CD4-positive, alpha-beta T cell treated with Interleukin-6 at 100 ng/mL for 8 hours (primary cell): ENCODE measurements at places on chromosomes 2 and 18.

GRCh38 chr2:9422321-9423099, 818 bp downstream of the ITGB1BP1 start:
- DNase-seq, result peak; percentile 27

- DNase-seq, result no peak
These were observed 46.9 kb downstream of the NAB1 start for GRCh38 chr2:190695739-190696138.

- DNase-seq, result no peak
These were observed 64.5 kb downstream of the LRRTM4 start for GRCh38 chr2:77457665-77458064.

- DNase-seq, result no peak
These were observed 126.8 kb downstream of the ACOXL start for GRCh38 chr2:110858993-110859701.

DNA sequence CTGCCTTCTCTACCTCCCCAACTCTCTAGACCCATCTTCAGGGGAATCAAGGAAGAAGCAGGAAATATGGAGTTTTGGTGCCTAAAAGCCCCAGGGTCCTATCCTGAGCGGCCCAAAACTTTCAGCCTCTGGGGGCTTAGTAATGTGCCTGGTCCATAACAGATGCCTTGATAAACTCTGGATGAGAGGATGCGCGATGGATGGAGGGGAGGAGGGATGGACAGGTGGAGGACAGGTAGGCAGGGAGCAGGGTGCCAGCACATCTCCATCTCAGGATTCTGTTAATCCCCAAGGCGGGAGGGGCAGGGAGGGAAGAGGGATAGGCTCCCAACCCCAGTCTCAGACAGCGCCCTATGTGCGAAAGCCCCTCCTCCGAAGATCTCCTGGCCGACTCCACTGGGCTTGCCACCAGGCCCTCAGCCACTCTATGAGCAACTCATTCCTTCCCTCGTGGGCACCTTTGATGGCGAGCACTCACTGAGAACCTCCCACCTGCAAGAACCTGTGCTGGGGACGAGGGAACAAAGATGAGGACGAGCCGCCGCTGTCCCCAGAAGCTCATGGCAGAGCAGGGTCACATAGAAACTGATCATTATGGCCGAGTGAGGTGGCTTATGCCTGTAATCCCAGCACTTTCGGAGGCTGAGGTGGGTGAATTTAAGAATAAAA, 23.1 kb downstream of the HS1BP3 start:
- DNase-seq, result no peak

- DNase-seq, result no peak
These were observed 47.4 kb upstream of the POLE4 start for GRCh38 chr2:74911061-74911460.

GRCh38 chr2:12719400-12720277, 2.9 kb downstream of the TRIB2 start:
- no peak for DNase-seq

DNA sequence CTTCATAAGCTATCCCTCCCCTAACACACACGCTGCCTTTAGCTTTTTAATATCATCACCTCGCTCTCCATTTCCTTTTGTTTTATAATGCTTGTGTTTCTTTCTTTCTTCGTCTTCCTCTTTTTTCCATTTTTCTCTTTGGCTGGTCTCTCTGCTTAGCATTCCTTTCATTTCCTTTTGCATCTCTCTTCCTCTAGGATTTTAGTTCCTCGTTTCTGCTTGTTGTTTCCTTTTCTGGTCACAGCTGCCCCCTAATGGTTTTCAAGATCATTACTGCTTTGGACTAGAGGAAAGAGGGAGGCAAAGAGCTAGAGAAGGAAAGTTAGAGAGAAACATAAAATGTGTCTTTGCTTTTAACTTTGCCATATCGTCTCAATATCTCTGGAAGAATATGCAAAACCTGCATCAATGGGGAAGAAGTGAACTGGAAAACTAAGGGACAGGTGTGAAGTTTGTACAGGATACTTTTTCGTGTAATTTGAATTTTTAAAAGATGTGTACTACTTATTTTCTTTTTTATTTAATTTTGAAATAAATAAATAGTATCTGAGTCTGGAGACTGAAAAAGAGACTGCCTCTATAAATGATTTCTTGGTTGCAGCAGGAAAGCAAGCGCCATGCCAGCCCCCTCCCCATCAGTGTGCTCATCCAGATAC, 6.3 kb upstream of the NRP2 start:
- DNase-seq, result no peak

DNA sequence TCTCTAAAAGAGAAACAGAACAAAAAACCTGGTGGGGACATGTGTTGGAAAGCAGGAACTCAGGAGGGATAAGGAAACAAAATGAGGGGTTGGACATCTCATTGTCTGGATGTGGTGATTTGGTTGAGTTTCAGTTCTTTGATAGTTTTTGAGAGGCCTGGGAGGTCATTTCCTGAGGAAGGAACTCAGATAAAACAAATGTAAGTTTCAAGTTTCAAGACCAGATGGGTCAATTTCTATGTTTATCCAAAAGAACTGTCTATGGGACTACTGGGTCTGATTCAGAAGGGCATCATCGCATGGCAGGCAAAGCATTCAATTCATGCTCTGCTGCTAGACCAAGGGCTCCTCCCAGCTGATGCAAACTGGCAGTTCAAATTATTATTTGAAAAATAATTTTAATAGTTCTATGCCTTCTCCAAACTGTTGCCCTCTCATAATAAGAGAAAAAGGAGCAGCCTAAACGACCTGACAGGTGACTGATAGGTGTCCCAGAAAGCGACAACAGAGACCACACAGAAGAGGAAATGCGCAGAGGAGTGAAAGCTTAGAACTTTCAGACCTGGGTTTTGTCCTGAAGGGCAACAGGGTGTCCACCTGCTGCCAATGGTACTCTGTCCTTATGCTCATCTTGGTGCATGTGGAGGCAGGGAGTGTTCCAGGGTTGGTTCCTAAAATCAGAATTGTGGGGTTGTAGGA, 39.3 kb upstream of the SH3RF3 start:
- DNase-seq, result no peak

DNA sequence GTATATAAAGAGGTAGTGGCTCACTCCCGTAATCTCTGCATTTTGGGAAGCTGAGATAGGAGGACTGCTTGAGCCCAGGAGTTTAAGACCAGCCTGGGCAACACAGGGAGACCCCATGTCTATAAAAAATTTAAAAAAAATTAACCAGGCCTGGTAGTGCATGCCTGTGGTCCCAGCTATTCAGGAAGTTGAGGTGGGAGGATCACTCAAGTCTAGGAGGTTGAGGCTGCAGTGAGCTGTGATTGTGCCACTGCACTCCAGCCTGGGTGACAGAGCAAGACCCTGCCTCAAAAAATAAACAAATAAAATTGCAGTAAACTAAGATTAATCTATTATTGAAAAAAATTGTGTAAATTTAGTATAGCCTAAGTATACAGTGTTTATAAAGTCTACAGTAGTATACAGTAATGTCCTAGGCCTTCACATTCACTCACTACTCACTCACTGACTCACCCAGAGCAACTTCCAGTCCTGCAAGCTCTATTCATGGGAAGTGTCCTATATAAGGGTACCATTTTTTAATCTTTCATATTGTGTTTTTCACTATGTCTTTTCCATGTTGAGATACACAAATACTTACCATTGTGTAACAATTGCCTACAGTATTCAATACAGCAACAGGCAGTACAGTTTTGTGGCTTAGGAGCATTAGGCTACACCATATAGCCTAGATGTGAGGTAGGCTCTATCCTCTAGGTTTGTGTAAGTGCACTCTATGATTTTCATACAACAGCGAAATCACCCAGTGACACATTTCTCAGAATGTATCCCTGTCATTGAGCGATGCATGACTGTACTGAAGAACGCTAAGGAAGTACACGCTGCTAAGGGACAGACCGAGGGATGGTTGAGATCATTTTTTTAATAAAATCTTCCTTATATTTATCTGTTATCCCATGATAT, 10.4 kb upstream of the MAP4K3 start:
- DNase-seq, result no peak

GRCh38 chr2:74902281-74902860, 56.1 kb upstream of the POLE4 start:
- no peak for DNase-seq

- no peak for DNase-seq
These were observed 147.6 kb downstream of the CLIP4 start for GRCh38 chr2:29262681-29263260.

GRCh38 chr2:121092095-121092494, 192.9 kb downstream of the TFCP2L1 start:
- DNase-seq, result no peak

DNA sequence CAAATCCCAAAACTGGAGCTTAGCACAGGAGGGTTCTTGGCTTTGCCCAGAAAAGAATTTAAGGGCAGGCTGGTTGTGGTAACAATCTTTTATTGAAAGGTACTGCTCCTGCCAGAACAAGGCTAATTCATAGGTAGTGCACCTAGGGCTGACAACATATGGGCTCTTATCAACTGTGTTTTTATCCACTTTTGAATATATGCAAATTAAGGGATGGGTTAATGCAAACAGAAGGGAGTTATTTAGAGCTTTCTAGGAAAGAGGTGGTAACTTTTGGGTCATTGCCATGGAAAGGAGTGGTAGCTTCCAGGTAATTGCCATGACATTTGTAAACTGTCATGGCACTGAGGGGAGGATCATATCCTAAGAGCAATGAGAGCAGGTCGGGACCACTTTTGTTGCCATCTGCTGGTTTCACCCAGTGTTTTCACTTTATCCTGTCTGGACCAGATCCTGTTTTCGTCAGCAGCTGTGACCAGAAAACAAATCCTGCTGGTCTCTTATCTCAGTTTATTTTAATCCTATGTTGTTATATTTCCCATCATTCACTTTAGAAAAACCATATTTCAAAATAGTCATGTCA, 981 bp downstream of the C2orf66 start:
- no peak for DNase-seq

GRCh38 chr2:226652369-226652768, 147.3 kb downstream of the IRS1 start:
- DNase-seq, result no peak

DNA sequence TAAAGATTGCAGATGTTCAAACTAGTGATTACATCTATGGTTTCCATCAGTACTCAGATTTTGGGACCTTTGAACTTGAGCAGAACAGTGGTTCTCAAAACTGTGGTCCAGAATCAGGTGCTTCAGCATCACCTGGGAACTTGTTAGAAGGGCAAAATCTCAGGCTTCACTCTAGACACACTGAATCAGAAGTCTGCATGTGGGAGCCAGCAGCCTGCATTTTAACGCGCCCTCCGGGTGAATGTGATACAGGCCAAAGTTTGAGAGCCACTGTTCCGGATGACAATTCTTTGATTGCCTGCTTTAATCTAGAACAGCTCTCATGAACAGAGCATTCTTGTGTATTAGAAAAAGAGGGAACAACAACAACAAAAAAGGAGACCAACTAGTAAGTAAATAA, 261.7 kb downstream of the GPD2 start:
- no peak for DNase-seq

DNA sequence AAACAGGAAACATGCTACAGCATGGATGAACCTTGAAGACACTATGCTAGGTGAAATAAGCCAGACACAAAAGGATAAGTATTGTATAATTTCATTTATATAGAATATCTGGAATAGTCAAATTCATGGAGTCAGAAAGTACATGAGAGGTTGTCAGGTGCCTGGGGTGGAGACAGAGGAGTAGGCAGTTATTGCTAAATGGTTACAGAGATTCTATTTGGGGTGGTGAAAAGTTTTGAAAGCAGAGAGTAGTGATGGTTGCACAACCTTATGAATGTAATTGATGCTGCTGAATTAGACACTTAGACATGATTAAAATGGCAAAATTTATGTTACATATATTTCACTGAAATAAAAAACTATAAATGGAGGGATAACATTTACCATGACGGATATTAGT, 197.4 kb downstream of the VAPA start:
- no peak for DNase-seq

GRCh38 chr18:76484749-76485387, 10.2 kb downstream of the ZNF516 start:
- DNase-seq, result no peak

GRCh38 chr2:239114119-239114581, 266.3 kb downstream of the TWIST2 start:
- DNase-seq, result no peak

- no peak for DNase-seq
These were observed 3.8 kb downstream of the NT5C1B start for GRCh38 chr2:18585526-18585925.
